HL-60 (cell line): ENCODE measurements at places on chromosomes 16 and 17.

DNA sequence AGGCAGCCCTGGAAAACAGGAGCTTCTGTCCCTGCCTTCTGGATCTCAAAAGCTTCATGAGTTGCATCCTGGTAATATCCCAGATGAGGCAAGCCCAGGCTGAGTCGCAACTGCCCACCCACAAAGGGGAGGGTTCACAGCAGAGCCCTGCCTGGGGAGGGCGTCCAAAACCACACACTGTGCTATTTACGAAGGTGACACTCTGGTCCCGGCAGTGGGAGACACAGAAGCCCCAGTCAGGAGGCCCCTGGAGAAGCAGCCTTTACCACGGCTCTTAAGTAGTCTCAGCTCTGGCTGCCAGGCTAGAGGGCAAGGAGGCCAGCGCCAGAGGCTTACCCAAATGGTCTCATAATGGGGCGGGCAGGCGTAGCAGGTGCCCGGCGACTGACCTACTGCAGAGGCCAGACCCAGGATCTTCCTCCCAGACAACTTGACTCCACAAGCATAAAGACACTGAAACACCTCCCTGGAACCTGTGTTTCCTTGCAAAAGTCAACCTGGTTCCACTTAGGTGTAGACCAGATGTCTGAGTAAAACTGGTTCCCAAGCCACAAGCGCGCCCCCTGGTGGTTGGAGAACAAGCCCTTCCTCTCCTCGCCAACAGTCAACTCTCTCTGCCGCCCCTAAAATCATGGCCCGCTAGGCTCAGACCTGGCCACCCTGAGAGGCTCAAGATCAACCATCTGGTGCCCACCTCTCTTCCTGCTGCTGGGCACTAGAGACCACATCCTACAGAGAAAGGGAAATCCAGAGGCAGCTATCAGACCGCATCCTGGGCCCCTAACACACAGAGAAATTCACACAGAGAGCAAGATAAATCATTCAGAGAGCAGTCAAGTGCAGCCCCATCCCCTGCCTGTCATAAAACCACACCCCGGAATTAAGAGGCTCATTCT lies 5.2 kb downstream of the AXIN2 start:
- peak; percentile 62 for DNase-seq

GRCh38 chr16:84592718-84593117 lies 25.2 kb downstream of the COTL1 start:
- no peak for DNase-seq

- no peak for DNase-seq
Observed at GRCh38 chr17:11264183-11264871, 23.3 kb downstream of the SHISA6 start.

GRCh38 chr16:22198547-22199293 lies 7.4 kb upstream of the EEF2K start:
- DNase-seq, result no peak

DNA sequence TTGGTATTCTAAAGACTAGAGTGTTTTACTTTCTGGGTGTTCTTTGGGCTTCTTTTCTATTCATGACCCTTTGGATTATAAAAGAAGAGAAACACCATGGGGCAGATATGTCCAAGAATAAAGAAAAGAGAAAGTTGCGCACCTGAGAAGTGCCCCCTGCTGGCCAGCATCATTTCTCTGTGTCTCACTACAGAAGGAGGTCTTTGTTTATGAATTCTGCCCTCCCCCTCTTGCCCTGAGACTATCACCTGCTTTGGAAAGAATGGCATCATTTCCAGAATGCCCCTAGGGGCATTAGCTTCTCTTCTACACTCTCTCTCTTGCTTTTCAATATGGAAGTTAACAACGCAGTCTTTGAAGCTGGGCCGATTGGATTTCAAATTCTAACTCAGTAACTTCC lies 45.0 kb downstream of the CDH13 start:
- no peak for DNase-seq

DNA sequence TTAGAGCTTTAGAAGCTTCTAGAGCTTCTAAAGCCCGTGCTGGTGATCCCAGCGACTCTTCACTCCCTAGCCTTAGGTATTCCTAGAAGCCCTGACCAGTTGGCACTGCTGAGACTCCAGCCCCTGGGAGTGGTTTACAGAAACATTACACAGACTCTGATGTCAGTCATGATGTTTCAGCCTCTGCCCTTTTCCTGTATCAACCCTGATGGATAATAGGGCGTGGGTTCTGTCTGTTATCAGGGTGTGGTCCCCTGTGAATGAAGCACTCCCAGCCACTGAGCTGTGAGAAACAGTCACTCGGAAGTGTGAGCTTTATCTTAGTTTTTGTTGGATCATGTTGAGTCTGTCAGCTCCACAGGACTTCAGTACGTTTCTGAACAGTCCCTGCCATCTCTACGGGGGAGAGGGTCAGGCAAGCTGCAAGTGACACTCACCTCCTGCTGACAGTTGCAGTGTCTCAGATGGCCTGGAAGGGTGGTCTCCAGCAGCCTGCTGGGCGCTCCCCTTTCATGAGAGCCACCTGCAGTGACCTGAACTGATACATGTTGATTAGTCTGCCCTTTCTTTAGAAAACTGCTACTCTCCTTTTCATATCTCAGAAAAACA lies 12.8 kb downstream of the GOSR2 start:
- no peak for DNase-seq

DNA sequence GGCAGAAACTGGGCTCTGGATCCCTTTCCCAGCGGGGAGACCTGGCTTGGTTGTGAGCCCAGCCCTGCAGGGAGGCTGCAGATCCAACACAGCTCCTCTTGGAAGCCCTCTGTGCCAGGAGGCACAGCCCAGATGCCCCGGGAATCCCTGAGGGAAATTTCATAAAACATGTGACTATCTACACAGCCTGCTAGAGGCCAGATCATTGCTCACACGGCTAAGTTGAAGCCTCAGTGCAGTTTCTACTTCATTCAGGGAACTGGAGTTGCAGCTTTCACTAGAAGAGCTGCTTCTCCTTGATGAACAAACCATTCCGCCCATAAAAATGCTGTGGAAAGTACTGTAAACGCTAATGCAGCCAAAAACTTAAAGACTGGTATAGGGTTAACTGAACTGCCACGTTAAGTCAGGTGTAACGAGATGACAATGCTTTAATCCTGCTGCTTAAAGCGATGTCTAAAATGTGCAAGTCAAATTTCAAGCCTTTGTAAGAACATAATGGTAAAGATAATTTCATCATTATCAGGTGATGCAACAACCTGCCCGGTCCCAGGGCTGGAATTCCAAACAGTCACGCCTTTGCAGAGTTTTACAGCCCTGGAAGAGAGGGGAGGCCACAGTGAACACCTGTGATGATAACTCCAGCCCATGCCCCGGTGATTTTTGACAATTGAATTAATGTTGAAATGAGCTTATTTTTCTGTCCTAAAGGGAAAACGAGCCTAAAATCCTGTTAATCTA lies 172.5 kb downstream of the ZFHX3 start:
- DNase-seq, result peak; percentile 25

GRCh38 chr17:28402224-28402630 lies 3.8 kb downstream of the SLC46A1 start:
- DNase-seq, result no peak

DNA sequence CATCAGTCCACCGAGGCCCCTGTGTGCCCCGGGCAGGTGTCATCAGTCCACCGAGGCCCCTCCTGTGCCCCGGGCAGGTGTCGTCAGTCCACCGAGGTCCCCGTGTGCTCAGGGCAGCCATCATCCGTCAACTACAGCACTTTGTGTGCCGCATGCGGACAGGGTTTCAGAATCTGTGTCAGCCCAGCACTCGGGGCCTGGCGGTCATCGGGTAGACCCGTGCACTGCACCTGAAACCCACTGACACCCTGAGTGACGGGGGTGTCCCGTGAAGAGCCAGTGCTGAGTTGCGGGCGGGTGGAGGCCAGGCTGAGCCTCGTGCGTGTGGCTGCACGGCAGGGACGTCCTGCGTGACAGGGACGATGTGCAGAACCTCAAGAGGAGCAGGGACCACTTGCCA lies 38.4 kb downstream of the BAHCC1 start:
- DNase-seq, result no peak

DNA sequence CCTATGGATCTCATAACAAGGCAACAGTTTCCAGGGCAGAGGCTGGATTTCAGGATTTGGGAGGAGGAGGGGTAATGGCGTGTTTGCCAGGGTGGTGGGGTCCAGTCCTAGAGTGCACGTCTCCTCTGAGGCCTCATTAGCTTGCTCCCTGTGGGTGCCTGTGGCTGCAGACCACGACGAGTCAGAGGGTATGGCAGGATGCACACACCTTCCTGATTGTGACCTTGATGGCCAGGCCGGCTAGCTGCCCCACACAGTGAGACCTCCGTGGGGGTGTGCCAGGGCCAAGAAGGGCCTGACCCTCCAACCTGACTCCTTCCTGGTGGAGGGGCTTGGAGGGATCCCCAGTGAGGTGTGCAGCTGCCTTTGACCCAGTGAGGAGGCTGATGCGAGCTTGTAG lies 4.0 kb upstream of the SMTNL2 start:
- no peak for DNase-seq

DNA sequence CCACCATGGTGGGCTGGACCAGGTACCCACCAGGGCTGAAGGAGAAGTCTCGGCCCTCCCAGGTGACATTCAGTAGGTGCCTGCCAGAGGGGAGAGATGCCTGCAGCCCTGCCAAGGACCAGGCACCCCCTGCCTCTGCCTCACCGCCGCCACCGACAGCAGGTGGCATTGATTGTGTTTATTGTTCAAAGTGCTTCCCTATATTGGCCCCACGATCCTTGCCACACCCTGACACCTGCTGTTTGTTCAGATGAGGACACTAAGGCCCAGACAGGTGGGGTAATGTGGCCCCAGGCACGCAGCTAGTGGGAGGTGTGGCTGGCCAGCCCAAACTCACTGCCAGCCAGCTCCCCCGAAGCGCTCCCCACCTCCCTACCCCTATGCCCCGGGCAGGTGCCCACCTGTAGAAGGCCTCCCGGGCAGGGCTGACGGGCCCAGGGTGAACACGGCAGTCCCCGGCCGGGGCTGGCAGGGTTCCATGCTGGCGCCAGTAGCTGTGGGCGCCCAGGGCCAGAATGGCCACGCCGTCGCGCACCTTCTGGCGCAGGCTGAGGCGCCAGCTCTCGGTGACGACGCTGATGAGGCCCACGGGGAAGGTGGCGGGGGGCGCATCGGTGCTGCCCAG lies 8.0 kb downstream of the GRIN2C start:
- DNase-seq, result no peak

- DNase-seq, result no peak
Observed at GRCh38 chr16:81185416-81185815, 53.1 kb upstream of the BCO1 start.

DNA sequence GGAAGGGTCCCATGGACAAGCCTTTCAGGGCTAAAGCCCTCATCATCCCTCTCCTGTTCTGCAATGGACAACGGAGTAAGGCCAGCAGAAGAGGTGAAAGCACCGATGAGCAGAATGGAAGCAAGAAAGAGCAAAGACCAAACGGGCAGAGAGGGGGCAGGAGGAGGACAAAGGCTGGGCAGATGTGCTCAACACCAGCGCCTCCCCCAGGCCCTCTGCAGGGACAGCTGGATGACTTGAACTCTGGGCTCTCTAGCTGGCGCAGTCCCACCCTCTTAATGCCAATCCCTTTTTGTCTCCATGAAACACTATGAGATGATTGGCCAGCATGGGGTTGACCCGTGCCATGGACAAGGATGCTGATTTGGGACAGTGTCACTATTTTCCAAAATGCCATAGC lies 22.0 kb downstream of the ACLY start:
- no peak for DNase-seq

GRCh38 chr17:28398280-28398981 lies 7.6 kb downstream of the SLC46A1 start:
- DNase-seq, result no peak

DNA sequence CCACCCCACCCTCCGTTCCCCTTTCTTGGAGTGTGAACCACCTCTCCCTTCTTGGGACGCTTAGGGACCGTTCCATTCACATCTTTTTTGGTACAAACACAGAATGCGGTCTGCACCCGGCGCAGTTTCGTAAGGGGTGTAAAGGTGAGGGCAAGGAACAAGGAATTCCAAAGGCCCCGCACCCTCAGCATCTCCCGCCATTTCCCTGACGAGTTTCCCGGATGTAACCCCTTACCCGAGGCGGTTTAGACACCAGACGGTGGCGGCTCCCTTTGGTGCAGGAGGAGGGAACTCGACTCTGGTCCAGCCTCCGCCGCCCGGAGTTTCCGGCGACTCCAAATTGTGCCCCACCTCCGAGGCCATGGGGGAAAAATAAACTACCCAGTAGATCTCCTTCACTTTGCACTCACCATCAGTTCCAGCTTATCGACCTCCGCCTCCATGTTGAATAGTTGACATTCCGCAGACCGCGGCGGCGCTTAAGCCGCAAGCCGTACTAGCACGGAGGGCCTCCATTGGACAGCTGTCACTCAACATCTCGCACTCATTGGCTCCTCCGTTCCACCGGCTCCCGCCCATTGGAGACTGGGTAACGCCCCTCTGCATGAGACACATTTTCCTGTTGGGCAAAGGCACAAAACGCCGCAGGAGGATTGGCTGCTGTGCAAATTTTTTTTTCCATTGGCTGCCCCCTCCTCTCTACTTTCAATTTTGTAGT lies at the start of gene SKA2:
SKA2 (minus strand) TSS at position 466 of the 718 bp plus-strand sequence; CDS start at position 443, 23 bp downstream.
- no peak for DNase-seq

DNA sequence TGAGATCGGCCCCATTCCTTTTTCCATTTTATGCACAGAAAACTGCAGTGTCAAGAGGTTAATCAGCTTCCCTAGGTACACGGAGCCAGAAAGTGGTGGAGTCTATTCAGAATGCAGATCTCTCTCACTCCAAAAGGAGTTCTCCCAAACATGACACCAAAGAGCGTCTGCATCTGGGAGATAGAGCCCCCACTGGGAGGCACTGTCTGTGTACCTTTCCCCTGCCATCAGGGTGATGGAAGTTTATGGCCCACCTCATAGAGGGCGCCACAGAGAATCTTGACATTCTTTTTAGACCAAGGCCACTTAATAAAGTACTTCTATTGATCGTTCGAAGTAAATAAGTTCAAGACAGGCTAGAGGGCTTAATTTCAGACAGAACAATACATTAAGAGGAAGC lies 493.7 kb upstream of the ERCC4 start:
- peak; percentile 38 for DNase-seq

DNA sequence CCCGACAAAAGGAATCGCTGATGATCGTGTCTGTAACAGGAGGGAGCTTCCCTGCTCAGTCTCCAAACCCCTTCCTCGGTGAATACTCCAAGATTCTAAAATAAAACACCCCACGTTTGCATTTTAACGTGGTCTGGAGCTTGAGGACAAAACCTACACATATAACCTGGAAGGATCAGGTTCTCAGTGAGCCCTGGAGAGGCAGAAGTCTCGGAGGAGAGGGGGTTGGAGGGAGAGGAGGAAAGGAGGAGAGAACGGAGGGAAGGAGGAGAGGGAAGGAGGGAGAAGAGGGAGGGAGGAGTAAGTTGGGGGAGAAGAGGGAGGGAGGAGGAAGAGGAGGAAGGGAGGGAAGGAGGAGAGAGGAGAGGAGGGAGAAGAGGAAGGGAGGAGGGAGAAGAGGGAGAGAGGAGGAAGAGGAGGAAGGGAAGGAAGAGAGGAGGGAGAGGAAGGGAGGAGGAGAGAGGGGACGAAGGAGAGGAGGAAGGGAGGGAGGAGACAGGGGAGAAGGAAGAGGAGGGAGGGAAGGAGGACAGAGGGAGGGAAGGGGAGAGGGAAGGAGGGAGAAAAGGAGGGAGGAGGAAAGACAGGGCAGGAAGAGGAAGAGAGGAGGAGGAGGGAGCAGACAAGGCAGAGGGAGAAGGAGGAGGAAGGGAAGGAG lies 27.4 kb upstream of the GINS2 start:
- DNase-seq, result peak; percentile 75

GRCh38 chr17:40303009-40303657 lies 5.8 kb upstream of the RARA start:
- DNase-seq, result peak; percentile 71
